ENCODE measurements at places on chromosomes 6 and 20. TPM values are rescaled to one million over a fixed set of nuclear protein-coding genes. Genes with fewer than 3 reads are reported as not detected.

GRCh38 chr20:12305188-12305950, 387.7 kb downstream of the BTBD3 start:
- DNase-seq: no peak

The HFE gene
- 11.6 TPM for total RNA-seq

DNA sequence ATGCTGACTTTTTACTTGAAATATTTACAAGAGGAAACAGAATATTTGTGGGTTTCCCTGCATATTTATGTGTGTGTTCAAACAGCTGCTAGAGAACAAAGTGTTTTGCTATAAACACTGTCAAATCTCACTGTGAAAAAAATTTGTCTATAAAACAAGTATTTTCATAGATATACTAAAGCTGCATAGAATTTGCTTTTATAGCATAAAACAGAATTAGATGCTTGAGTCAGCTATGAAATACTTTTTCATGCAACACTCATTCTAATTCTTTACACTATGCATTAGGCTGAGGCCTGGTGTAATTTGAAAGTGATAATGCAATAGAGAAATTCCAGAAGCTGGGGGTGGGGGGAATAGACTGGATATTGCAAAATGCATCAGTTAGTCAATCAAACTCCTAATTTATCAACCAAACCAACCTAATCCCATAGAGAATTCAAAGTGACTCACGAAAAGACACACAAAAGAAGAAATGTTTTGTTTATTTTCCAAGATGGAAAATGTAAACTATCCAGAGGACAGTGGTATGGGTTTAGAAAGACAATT, 148.2 kb downstream of the LAMA2 start:
- no peak for DNase-seq

GRCh38 chr6:42249279-42249678, 31.6 kb upstream of the MRPS10 start:
- DNase-seq: no peak

DNA sequence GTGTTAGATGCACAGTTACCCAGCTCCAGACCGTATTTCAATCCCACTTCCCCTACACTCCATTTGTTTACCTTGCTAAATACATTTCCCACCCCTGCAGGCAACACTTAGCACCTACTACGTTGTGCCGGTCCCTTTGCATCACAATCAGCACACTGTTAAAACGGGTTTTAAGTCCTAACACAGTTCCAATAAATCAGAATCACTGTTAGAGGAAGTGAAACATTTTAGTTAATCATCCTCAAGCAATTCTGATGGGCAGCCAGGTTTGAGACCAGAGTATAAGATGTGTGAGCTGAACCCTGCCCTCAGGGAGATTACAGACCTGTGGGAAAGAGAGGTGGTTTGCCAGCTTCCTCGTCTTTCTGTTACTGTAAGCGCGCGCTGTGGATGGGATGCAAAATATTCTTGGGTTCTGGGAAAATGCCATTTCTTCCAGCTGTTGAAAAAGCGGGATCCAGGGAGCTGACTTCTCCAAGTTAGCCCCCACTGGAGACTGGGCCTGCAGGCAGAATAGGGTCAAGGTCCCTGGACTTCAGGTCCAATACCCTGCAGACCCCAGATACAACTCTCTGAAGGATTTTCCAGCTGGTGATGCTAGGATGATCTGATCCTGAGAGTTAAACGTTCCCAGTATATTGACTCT, 3.1 kb downstream of the ZCCHC3 start:
- DNase-seq: no peak

The SOX18 gene
- total RNA-seq: 0.12 TPM
